Fibroblast of the aortic adventitia (primary cell): ENCODE measurements at places on chromosomes 16 and 17. TPM values are rescaled to one million over a fixed set of nuclear protein-coding genes. Genes with fewer than 3 reads are reported as not detected.

SAMD14 gene
- total RNA-seq, result 1.6 and 5.1 TPM in 2 replicates

ABCC11 gene
- 0.09 and 2.0 TPM in 2 replicates for total RNA-seq

MT1M gene
- 3.4 and 10.3 TPM in 2 replicates for total RNA-seq

NLRC3 gene
- total RNA-seq, result not detected in 2 replicates

TAT gene
- not detected in 2 replicates for total RNA-seq
